ENCODE measurements at places on chromosomes 2 and 18. TPM values are rescaled to one million over a fixed set of nuclear protein-coding genes. Genes with fewer than 3 reads are reported as not detected.

The FAM161A gene
- total RNA-seq = 11.1 TPM

The FBXO48 gene
- total RNA-seq = 1.3 TPM

- no peak overlapping the region for H3K4me3 ChIP-seq
- H3K27me3 ChIP-seq = no peaks in the 10 kb centered on the region
- DNase-seq = no peak
- peaks cover 15% of the 10 kb centered on the region for H3K36me3 ChIP-seq
- H3K27ac ChIP-seq = no peak overlapping the region
- no peaks in the 10 kb centered on the region for H3K4me1 ChIP-seq
Measured at GRCh38 chr2:210442878-210443277, 33.7 kb downstream of the LANCL1 start.

DNA sequence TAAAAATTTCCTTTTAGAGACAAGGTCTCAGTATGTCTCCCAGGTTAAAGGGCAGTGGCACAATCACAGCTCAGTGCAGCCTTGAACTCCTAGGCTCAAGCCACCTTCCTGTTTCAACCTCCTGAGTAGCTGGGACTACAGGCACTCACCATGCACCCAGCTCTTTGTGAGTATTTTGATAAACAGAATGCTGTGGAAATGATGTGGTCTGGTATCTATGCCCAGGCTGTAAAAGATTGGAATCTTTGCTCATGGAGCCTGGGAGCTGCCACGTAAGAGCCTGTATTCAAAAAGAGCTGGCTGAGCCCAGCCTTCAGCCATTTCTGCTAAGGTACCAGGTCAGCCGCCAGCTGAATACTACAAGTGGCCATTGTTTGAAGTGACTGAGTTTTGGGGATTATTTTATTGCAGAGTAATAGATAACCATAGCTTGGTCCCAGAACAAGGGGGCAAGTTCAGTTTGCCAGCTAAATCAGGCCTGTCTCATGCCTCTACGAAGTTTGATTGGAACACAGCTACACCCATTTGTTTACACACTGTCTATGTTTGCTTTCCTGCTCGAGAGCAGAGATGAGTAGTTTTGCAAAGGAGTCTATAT, 21.3 kb upstream of the ARL5A start:
- no peak overlapping the region for H3K4me3 ChIP-seq
- no peaks in the 10 kb centered on the region for H3K27me3 ChIP-seq
- H3K27ac ChIP-seq = no peak overlapping the region
- no peak for DNase-seq

GRCh38 chr2:239814861-239815601, 210.1 kb downstream of the NDUFA10 start:
- H3K36me3 ChIP-seq = no peaks in the 10 kb centered on the region
- peaks cover 11% of the 10 kb centered on the region for H3K4me1 ChIP-seq
- H3K27ac ChIP-seq = peak overlapping the region; percentile 7
- peak; percentile 37 for DNase-seq

DNA sequence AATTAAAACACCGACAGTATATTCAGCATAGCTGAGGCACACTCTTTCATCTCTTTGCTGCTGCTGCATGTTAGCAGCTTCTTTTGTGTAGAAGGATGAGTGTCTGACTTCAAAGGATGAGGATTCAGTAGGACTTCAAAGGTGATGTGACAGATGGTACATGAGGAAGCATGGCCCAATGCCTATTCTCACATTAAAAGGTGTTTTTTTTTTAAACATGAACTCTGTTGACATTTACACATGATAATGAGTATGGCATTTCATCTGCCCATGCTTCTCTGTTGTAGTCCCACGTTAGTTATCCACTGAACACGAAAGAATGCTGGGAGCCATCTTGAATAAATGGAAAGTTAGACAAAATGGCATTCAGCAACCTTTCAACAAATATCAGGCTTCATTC, 1950.8 kb upstream of the PIK3C3 start:
- no peaks in the 10 kb centered on the region for H3K27me3 ChIP-seq
- H3K4me3 ChIP-seq = no peak overlapping the region
- no peak for DNase-seq
- peaks cover 3% of the 10 kb centered on the region for H3K4me1 ChIP-seq
- no peaks in the 10 kb centered on the region for H3K36me3 ChIP-seq
- no peak overlapping the region for H3K27ac ChIP-seq

- DNase-seq = no peak
- no peak overlapping the region for H3K27ac ChIP-seq
- no peaks in the 10 kb centered on the region for H3K36me3 ChIP-seq
- no peaks in the 10 kb centered on the region for H3K4me1 ChIP-seq
- H3K27me3 ChIP-seq = no peaks in the 10 kb centered on the region
- H3K4me3 ChIP-seq = no peak overlapping the region
Measured at GRCh38 chr18:36499938-36500337, 202.4 kb downstream of the FHOD3 start.

DNA sequence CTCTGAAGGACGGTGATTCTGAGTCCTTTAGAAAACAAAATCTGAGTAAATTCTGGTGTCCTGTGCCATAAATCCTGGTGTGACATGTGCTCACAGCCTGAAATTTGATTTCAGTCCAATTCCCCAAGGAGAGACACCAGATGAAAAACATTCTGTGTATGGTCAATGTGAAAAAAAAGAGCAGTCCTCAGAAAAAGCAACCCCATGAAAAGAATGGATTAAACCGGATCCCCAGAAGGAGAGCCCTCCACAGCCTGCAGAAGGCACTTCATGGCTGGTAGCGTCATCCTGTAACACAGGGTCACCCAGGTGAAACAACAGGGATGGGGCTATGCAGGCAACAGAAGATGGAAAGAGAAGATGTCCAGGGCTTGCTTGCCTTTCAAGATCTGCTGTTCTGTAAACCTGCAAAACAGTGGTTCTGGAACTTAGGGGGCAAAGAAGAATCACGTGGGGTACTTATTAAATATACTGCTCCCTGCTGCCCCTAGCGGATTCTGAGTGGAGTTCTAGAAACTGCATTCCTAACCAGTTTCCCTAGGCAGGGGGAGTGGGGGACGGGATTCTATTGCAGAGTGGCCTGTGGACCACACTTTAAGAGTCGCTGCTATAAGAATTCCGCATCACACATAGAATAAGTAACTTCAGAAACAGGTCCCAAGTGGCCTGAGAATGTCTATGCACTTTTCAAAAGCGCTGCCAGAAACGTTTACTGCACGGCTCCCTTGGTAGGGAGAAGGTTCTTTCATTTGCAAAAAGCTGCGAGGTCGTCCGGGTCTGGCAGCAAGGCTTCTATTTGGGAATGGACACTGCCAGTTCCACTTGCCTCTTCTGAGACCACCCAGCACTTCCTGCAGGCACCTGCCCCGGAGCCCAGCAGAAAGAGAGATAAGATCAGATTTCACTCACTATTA, 118.9 kb upstream of the ARL5A start:
- no peaks in the 10 kb centered on the region for H3K4me1 ChIP-seq
- no peaks in the 10 kb centered on the region for H3K27me3 ChIP-seq
- H3K27ac ChIP-seq = peak overlapping the region; percentile 52
- H3K36me3 ChIP-seq = no peaks in the 10 kb centered on the region
- DNase-seq = peak; percentile 35

DNA sequence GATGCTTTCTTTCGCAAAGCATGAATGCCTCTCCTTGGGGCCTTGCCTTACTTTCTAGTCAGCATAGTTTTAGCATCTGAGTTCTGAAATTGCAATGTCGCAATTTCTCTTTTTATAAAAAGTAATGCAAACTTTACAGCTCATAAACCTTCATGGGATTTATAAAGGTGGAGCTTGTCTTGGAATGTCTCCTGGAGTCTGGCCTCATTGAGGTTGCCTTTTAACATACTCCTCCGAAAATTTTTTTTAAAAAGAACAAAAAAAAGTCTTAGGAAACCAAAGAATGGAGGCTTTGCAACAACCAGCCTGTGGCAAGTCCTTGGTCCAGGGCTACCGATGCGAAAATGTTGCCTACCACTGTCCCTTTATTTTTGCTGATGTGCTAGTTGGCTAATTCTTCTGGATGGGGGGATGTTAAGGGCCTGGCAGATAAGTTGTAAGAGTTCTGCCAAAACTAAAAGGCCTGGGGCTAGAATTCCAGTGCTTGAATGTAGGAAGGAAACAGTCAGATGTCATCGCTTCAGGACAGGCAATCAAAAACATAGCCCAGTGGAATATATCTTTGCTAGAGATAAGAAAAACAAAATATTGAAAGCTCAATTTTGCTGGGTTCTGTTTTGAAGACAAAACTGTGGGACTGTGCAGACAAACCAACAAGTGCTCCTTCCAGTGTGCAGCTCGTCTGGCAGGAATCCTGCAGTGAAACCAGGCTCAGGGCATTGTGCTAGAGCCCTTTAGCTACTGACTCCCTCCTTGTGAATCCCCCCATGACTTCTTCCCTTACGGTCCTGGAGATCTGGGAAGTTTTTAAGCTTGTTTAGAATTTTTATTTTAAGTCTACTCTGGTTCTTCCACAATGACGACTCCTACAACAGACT, 213.0 kb downstream of the PIEZO2 start:
- DNase-seq = peak; percentile 75
- H3K27me3 ChIP-seq = no peaks in the 10 kb centered on the region
- no peak overlapping the region for H3K4me3 ChIP-seq
- H3K36me3 ChIP-seq = peaks cover 3% of the 10 kb centered on the region
- H3K27ac ChIP-seq = no peak overlapping the region

- no peaks in the 10 kb centered on the region for H3K36me3 ChIP-seq
- peaks cover 7% of the 10 kb centered on the region for H3K4me1 ChIP-seq
- DNase-seq = no peak
- H3K4me3 ChIP-seq = no peak overlapping the region
- no peaks in the 10 kb centered on the region for H3K27me3 ChIP-seq
- no peak overlapping the region for H3K27ac ChIP-seq
Measured at GRCh38 chr2:162113088-162113775, 38.8 kb downstream of the GCG start.

DNA sequence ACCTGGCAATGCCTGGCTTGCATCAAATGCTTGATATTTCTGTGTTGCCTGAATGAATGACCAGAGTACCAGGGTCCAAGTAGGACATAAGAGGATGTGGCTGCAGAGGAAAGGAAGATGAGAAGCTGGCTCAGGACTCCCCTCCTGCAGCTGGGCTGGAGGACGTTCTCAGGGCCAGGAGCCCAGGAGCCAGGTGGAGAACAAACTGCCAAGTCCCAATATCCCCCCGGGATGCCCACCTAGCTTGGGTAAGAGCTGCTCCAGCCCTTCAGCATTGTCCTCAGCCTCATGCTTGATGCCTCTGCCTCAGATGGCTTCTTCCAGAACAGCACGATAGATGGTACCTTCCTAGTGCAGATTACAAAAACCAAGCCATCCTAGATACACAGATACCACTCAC, 8.6 kb upstream of the ATP6V1B1 start:
- H3K27ac ChIP-seq = no peak overlapping the region
- no peaks in the 10 kb centered on the region for H3K27me3 ChIP-seq
- DNase-seq = peak; percentile 5
- no peaks in the 10 kb centered on the region for H3K36me3 ChIP-seq
- no peak overlapping the region for H3K4me3 ChIP-seq
- H3K4me1 ChIP-seq = peaks cover 3% of the 10 kb centered on the region

DNA sequence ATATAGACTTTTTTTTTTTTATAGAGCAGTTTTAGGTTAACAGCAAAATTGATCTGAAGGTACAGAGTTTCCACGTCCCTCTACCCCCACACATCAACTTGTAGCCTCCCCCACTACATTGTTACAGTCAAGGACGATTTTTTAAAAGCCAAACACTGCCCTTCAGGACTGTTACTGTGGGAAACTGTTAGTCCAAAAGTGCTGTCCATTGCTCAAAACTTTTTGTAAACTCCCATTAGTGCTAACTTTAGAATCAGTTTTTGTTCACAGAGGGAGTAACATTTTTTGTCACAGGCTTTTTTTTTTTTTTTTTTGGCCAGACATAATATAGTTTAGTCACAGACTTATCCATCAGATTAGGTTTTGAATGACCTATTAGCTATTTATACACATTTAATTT, 24.1 kb downstream of the ELP2 start:
- peaks cover 17% of the 10 kb centered on the region for H3K36me3 ChIP-seq
- H3K4me3 ChIP-seq = no peak overlapping the region
- no peaks in the 10 kb centered on the region for H3K4me1 ChIP-seq
- no peaks in the 10 kb centered on the region for H3K27me3 ChIP-seq
